ENCODE measurements at places on chromosomes 12 and 14. TPM values are rescaled to one million over a fixed set of nuclear protein-coding genes. Genes with fewer than 3 reads are reported as not detected.

The AJUBA gene
- total RNA-seq, result 2.5 TPM

The TMEM63C gene
- total RNA-seq, result 63.9 TPM

The TAS2R20 gene
- 6.9 TPM for total RNA-seq

The R3HDM2 gene
- 152 TPM for total RNA-seq

The WIF1 gene
- total RNA-seq, result 12.7 TPM

The CLEC6A gene
- not detected for total RNA-seq

The TDRD9 gene
- total RNA-seq, result 4.3 TPM

The PARP2 gene
- 62.6 TPM for total RNA-seq

The PKP2 gene
- total RNA-seq, result 6.4 TPM

The RERG gene
- 15.1 TPM for total RNA-seq
